Stimulated activated CD8-positive, alpha-beta memory T cell treated with anti-CD3 and anti-CD28 coated beads, Interleukin-7, amount 100 ng/mL, for 4 hours (primary cell): ENCODE measurements at places on chromosomes 11 and 22.

DNA sequence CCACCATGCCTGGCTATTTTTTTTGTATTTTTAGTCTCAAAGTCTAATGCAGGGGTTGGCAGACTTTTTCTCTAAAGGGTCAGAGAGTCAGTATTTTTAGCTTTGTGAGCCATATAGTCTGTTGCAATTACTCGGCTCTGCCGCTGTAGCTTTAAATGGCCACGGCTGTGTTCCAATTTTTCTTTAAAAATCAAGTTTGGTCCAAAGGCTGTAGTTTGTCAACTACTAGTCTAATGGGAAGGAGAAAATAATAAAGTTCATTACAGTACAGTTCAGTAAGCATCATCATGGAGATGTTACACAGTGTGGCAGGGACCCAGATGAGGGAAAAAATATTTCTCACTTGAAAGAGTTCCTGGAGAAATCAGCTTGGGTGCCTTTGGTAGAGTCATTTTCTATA, 107.6 kb downstream of the CSNK2A3 start:
- DNase-seq = no peak

DNA sequence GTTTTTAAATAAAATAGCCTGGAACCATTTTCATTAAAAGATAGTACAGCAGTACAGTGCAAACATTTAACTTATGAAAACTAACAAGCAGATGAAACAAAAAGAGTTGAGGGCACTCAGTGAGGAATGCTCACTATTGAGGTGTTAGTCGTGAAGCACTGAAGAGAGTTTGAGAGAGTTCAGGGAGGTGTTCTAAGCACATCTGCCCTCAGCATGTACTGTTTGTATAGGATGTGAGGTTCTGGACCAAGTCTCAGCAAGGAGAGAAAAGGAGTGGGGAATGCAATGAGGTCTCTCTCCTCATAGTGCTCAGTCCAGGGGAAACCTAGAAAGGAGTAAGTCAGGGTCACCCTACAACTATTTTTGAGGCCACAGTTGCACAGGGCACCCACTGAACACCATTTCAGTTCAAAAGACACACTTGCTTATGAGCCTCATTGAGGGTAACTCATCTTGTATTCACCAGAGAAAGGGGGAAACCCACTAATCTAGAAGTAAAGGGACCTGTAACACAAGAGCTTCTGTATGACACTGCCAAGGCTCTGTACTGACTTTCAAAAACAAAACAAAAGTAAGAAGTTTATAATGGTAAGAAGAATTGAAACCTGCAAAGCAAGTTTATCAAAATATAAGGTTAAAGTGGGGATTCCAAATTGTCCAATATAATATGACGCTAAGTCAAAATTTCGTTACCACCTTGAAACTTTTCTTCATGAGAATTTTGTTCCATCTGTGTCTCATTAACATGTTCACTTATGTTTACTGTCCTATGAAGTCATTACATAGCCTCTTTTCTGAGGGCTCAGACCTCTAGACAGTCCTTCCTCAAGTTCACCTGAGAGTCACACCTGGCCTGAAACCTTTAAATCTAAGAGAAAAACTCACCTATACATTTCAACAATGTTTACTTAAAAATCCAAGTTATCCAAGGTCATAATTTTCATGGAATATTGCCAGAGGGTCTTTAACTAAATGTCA, 275.3 kb downstream of the ETS1 start:
- no peak for DNase-seq

DNA sequence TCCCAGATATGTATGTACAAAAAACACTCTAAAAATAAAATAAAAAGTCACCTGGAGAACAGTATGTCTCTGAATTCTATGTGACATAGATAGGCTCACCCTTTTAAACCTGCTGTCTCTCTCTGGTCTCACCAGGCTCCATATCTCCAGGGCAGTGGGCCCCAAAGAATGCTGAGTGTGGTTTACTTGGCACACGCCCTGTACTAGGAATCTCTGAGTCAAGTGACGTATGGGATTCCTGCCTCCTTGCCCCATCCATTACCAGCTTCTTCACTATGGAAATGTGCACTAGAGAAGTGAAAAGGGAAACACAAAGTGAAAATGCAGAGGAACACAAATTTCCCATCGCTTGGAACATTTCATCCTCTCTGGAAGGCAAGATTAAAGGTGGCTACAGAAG, 722.2 kb upstream of the TENM4 start:
- no peak for DNase-seq

DNA sequence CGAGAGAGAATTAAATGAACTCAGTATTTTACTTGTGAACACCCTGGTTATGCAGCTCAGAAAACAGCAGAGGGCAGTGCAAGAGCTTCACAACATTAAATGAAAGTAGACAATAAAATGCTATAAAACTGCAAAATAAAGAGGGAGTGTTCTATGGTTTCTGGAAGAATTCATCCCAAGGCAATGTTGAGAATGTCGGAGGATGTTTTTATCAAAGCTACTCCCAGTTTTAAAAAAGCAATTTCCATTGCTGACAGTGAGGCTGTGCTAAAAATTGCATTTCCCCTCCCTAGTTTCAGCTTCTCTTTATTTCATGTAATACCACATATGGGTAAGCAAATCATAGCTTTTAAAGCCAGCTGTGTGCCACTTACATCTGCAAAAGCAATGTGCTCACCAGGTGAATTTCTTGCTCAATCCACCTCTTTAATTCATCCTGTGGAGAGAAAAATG, 296.8 kb downstream of the RAB38 start:
- DNase-seq = no peak

GRCh38 chr11:128582496-128583366, 4.6 kb downstream of the ETS1 start:
- no peak for DNase-seq

DNA sequence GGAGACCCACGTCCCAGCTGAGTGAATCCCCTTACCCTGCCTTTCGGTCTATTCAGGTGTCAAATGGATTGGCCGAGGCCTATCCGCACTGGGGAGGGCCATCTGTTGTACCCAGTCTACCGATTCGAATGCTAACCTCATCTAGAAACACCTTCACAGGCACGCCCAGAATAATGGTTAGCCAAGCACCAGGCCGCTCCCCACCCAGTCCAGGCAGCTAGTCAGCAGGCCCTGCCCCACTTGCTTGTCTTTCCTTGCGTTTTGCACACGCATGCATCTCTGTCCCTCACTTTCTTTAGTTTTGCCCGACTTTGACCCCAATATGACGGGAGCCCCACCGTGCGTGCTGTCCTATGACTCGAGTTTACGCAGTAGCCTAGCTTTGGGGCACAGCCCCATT, 31.7 kb downstream of the PARVB start:
- no peak for DNase-seq

DNA sequence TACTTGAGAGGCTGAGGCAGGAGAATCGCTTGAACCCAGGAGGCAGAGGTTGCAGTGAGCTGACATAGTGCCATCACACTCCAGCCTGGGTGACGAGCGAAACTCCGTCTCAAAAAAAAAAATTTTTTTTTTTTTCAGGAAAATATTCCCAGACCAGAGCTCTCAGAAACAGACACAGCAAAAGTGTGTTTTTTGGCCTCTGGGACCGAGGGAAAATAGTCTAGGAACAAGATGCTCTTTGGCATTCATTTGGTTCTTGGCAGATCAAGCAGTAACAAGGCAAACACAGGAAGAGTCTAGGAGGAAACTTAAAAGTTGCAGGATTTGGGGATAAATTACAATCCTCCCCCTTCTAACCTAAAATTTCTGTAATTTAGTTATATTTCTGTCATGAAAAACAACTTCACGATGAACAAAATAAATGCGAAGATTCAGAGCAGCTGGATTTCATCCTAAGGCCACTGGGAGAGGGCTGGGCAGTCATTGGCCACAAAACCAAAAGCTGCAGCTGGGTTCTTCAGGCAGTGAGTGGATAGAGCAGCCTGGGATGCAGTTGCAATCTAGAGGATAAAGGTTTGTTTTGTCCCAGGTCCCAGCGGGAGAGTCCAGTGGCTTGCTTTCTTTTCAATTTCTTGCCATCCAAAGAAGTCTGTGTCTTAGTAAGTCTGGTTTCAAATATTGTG, 19.7 kb downstream of the ATG16L2 start:
- no peak for DNase-seq

DNA sequence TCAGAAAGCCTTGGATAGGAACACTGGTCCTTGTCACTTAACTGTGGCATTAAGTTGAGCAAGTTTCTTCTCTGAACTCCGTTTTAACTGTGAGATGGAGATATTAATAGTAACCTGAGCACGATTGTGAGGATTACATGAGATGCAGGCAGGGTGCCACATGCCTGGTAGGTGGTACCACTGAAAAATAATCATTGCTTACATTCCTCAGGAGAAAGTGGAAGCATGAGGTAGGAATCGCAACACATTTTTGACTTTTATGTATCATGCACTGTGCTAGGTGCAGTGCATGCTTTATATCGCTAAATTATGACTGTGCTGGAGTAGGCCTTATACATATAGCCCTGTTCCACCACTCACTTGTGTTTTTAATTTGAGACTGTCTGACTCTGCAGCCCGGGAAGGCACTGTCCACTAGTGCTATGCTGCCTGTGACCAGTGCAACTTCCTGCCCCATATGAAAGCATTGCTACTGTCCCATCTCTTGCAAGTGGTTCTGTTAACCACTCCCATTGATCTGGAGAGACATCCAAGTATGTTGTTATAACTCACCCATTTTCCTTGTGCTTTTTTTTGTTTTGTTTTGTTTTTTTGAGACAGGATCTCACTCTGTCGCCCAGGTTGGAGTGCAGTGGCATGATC, 1.0 kb downstream of the UQCR10 start:
- no peak for DNase-seq

DNA sequence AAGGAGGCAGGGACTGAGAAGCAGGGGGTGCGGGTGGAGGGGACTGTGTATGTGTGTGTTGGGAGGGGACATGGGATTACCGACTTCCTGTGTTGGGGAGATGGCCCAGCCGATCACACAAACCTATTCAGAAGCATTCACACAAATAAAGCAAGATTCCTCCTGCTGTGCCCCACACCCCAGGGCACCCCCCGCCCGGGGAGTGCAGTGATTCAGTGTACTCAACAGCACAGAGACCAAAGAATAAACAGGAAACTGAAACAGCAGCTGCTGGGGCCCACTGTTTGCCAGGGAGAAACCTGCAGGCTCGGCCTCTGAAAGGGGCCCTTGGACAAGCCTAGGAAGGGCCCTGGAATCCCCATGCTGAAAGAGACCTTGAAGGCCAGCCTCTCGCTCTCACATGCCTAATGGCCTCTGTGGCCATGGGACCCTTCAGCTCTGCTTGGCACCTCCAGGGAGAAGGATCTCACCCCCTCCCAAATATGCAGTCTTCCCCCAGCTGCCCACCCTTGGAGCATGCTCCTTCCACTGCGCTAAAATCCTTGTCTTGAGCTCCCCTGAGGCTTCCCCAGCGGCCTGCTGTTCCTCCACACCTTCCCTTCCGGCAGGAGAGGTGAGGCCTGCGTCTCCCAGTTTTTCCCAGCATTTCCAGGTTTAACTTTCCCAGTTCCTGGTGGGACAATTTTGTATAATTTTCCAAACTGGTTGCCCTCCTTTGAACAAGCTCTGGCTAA, 72.9 kb downstream of the CSNK2A3 start:
- no peak for DNase-seq

DNA sequence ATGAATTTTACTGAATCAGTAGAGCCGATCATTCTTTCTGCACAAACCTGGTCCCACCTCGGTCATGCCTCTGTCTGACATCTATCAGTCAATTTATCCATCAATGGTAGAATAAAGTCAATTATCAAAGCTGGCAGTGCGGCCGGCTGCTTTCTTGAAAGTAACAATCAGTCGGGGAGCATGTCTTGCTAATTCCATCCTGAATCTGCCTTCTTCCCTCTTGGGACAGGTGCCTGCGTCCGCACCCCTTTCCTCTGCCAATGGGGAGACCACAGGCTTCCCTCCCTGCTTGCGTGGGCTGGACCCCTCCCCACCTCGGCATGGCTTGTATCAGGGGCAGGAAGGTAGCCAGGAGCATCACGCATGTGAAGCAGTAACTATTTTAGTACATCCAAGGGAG, 962.9 kb downstream of the BRD1 start:
- DNase-seq = no peak

- DNase-seq = no peak
Observed at GRCh38 chr22:47060718-47061117, 298.3 kb downstream of the TBC1D22A start.

GRCh38 chr11:7494086-7494745, 8.9 kb downstream of the OLFML1 start:
- no peak for DNase-seq

DNA sequence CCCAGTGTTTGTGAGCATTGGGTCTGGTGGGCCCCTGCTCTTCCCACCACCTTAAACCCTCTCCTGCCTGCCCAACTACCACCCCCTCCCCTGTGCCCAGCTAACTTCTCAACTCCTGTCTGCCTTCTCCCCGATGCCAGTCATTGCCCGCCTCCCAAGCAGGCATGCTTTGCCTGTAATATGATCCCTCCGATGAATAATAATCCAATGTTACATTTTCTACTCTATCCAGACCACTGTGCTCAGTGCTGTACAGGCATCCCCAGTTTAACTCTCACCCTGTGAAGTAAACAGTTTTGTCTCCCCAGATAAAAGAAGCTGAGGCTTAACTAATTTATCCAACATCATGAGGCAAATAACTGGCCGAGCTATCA, 35.5 kb upstream of the OLFML1 start:
- DNase-seq = no peak

DNA sequence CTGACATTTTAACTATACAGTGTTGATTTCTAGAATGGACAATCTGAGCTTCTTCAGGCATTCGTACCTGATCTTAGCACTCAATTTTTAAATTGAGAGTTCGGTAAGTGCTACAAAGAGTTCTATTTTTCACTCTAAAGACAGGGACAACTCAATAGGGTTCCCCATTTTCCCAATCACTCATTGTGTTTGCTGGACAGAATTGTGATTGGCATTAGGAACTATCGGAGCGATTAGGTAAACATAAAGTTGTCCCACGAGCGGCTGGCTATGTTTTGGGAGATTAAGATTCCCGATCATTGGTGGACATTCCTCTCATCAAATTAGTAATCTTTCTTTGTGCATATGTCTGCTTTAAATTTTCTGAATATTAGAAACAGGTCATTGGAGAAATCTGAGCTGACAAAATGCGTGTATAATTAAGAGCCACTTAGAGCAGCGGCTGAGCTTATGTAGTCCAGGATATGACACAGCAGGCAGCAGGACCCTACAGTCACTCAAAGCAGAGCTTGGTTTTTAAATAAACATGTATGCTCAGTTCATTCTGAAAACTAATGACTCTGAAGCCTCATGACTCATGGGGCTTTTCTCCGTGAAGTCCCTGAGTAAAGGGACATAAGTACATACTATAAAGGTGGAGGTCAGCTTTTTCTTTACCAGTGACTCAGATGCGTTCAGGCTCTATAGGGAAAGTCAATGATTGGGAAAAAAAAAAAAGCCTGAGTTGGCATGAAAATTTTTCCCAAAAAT, 109.4 kb downstream of the GRIA4 start:
- no peak for DNase-seq

DNA sequence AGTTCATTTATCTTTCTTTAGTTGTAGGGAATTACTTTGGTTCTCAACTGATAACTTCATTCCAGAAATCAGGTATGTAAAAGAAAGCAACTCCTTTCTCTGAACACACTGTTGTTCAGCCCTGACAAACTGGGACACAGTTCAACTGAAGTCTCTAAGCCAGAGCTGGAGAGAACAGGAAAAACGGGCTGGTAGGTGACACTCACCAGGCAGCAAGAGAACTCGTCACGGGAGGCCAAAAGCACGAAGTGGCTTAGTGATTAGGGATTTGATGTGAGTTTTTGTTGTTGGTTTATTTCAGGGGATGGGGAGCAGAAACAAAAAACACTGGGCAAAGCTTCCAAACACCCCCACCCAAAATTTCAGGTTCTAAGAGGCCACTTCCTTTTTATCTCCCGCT, 54.1 kb downstream of the MYH9 start:
- no peak for DNase-seq

- no peak for DNase-seq
Observed at GRCh38 chr11:7281079-7281478, 29.4 kb downstream of the SYT9 start.

GRCh38 chr11:61828629-61829407, 718 bp downstream of the FADS2 start:
- no peak for DNase-seq
